Natural killer cell treated with Interleukin-12 subunit alpha and Interleukin-12 subunit beta and Interleukin-15 and Interleukin-18, amount 100 ng/mL, for 72 hours (primary cell): ENCODE measurements at places on chromosomes 7 and 10. TPM values are rescaled to one million over a fixed set of nuclear protein-coding genes. Genes with fewer than 3 reads are reported as not detected.

DNA sequence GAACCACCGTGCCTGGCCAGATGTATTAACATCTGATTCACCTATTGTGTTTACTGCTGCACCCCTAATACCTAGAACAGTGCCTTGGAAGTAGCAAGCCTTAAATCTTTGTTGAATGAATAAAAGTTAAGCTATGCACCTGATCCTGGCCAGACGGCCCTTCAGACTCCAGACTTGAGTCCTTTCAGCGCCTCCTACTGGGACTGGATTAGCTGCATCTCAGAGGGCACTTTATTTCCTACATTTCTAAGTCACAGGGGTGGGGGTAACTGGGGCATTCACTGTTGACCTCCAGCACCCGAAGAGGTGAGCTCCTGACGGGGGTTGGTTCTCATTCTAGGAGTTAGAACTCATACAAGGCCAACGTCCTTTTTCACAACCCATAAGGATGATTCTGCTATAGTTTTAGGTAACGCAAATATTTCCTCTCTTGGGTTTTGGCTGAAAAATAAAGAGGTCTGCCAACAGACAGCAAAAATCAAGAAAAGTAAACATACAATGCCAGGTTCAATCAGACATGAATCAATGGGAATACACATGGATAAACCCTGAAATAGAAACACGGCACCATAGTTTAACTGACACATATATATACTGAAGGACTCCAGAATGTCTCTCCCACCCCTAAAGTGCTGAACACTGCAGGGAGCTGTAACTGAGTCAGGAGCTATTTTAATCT is 48.0 kb upstream of the DLG5 start:
- no peak for DNase-seq
- no peak overlapping the region for H3K27ac ChIP-seq
- H3K4me3 ChIP-seq, result no peak overlapping the region
- H3K36me3 ChIP-seq, result peaks cover 6% of the 10 kb centered on the region
- no peaks in the 10 kb centered on the region for H3K27me3 ChIP-seq
- H3K4me1 ChIP-seq, result no peaks in the 10 kb centered on the region

DNA sequence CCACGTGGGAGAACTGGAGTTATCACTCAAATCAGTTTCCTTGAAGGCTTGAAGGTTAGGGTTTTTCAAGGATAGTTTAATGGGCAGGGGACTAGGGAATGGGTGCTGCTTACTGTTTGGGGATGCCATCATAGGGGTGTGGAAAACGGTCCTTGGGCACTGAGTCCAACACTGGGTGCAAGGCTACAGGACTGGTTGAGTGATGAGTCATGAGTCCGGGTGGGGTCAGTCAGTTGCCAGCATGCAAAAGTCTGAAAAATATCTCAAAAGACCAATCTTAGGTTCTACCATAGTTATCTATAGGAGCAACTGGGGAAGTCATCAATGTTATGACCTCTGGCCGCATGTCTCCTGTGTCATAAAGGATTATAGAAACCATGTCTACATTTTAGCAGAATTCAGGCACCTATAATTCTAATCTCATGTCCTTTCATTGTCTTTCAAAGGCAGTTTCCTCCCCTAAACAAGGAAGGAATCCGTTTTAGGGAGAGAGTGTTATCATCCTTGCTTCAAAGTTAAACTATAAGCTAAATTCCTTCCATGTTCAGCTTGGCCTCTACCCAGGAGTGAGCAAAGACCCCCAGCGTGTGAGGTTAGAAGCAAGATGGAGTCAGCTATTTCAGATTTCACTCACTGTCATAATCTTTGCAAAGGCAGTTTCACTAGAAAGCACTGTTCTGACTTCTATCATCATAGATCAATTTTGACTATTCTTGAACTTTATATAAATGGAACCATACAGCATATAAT is 94.5 kb downstream of the COL26A1 start:
- H3K4me1 ChIP-seq, result no peaks in the 10 kb centered on the region
- DNase-seq, result no peak
- H3K27ac ChIP-seq, result no peak overlapping the region
- H3K27me3 ChIP-seq, result no peaks in the 10 kb centered on the region
- H3K36me3 ChIP-seq, result no peaks in the 10 kb centered on the region

- no peak overlapping the region for H3K27ac ChIP-seq
- H3K4me3 ChIP-seq, result no peak overlapping the region
- H3K4me1 ChIP-seq, result peaks cover 7% of the 10 kb centered on the region
- H3K36me3 ChIP-seq, result peaks cover 4% of the 10 kb centered on the region
- no peaks in the 10 kb centered on the region for H3K27me3 ChIP-seq
Measured at GRCh38 chr10:17038627-17039026, 91.0 kb downstream of the CUBN start.

DNA sequence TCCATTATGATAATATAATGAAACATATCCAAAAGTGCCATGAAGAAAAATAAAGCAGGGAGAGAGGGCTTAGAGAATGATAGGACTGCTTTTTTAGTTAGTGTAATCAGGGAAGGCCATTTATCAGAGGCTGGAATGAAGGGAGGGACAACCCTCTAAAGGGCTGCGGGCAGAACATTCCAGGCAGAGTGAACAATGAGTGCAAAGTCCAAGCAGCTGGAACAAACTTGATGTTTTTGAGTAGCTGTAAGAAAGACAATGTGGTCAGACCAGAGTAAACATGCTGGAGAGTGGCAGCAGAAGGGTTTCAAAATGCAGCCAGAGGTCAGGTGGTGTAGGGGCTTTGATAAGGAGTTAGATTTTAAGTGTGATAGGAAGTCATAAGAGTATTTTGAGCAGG is 65.6 kb upstream of the CCDC6 start:
- no peak for DNase-seq
- H3K27ac ChIP-seq, result no peak overlapping the region
- no peak overlapping the region for H3K4me3 ChIP-seq
- H3K27me3 ChIP-seq, result no peaks in the 10 kb centered on the region

Gene MYO1G
- 465 TPM for total RNA-seq

Gene TMEM213
- not detected for total RNA-seq
